ENCODE measurements at places on chromosomes 1 and 21.

GRCh38 chr1:10665930-10666850, 130.3 kb downstream of the CASZ1 start:
- no peak for DNase-seq

DNA sequence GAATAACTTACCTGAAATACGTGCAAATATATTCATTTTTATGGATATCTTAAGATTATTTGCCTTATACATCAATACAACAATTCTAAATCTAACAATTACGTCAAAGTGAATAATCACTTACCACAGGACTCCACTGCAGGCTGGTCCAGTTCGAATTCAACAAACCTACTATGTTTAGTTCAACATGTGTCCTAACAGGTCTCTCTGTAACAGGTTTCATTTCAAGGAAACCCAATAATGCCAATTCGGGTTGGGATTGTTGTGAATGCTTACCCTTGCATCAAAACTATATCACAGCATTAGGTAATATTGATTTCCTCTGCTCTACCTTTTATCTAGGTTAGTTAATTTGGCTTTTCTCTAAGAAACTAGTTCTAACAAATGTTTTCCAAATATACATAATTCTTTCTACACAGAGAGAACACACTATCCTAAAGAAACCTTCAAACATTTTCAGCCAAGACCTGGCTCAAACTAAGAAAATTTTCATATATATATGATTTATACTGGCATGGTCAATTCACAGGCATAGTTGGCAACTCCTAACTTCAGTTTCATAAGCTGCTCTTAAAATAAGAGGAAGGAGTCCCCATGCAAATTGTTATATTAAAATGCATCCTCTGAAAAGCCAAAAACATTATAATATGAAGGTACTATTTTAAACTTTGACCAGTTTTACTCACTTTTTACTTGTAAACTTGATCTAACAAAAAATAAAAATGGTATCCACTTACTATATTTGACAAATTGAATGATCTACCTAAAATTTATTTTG, 4.5 kb downstream of the IVNS1ABP start:
- DNase-seq = peak; percentile 11

DNA sequence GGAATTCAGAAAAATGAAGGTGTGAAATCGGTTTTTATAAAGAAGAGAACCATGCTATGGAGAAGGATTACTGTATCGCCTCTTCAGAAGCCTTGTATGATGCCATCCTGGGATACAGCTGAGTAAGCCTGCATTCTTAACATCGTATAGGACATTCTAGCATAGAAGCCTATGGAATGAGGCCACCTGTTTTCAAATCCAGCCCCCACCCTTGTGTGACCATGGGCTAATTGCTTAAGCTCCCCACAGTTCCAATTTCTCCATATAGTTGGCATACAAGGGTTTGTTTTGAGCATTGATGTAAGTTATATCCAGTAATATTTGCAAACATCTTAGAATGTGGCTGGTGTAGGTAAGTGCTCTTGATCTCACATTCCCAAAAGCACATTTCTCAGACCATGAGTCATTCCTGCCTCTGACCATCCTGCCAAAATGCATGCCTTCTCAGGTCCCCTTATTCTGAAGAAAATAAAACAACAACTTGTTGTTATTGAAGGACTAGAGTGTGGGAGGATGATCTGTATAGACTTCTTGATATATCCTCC, 1.5 kb downstream of the OR14A2 start:
- no peak for DNase-seq

DNA sequence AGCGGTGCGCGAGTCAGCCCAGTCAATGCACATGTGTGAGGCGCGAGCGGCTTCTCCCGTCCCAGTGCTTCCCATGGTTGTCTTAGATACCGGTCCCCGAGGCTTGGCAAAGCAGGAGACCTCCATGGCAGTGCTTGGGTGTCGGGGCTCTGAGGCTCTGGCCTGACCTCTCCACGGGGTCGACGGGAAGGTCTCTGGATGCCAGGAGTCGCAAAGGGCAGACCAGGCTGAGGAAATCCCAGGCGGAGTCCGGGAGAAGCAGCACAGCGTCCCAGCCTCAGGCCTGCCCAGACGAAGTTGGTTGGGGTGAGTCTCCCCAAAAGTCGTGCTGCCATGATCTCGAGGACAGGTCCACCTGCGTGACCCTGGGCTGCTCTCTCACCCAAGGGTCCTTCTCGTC, 3881.6 kb downstream of the SRGAP2C start:
- DNase-seq = no peak

- no peak for DNase-seq
These were observed 153.4 kb downstream of the PIGK start for GRCh38 chr1:77065693-77066342.

DNA sequence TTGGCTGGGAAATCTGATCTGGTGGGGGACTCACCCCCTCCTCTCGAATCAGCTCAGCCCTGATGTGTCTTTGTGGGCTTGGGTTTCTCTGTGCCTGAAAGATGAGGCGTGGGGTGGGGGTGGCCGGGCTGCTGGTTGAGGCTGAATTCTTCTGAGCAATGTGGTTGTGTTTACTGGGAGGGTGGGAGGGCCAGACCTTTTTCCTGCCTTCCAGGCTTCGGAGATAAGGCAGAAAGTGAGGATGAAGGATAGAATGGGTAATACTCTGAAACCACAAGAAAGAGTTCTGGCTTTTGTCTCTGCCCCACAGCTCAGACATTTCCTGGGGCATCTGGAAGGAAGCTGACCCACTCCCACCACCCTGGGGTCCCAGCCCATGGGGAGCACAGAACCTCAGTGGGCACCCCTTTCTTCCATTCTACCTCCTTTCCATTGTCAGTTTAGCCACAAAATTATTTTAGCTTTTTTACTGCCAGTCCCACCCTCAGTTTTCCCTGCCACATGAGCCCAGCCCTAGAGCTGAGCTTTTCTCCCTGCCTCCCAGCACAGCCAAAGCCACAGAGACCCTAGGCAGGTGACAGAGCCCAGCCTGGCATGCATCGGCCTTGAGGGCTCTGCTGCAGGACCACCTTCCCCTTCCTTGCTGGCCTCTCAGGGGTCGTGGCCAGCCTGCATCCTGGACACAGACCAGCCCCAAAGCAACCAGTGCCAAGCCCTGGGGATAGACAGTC, 11.2 kb downstream of the ALX3 start:
- no peak for DNase-seq

GRCh38 chr1:49013079-49013478, 236.4 kb upstream of the BEND5 start:
- no peak for DNase-seq

- no peak for DNase-seq
These were observed 133.0 kb downstream of the LRRC7 start for GRCh38 chr1:69700770-69701169.

DNA sequence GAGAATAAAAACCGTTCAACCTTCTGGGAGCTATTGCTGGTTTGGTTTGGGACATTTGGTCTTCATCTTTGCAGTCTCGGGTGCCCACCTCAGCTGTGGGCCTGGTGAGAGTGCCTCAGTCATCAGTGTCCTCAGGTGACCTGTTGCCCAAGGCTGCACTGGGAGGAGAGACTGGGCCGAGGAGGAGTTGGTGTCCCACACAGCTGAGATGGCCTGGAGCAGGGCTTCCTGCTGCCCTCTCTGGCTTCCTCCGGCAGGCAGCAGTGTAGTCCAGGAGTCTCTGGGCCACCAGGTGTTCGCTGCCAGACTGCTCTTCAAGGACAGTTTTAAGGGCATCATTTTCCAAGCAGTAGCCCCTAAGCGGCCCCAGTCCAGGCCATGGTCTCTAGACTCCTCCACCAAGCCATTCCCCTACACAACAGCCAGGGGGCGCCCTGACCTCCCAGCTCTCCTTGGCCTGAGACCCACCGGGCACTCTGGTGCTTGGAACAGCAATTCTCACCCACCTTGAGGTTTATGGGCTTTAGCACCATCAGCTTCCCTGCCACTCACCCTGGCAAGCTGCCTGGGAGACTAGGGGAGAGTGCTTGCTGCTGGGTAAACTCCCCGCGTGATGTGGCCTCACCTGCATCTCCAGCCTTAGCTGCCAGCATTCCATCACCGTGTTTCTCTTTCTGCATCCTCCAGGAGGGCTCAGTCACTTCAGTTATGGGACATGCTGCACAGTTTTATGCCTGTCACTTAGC, 9.1 kb upstream of the SYTL1 start:
- peak; percentile 77 for DNase-seq

GRCh38 chr21:24948186-24948585, 659.1 kb downstream of the MRPL39 start:
- no peak for DNase-seq

DNA sequence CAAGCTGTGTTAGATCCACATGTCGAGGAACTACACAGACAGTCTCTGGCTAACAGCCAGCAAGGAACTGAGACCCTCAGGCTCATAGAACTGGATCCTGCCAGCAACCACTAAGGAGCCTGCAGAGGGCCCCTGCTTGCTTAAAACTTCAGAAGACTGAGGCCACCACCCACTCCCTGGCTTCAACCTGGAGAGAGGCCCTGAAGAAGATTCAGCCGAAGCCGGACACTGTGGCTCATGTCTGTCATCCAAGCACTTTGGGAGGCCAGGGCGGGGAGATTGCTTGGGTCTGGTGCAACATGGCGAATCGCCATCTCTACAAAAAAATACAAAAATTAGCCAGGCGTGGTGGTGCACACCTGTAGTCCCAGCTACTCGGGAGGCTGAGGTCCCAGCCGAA, 92.6 kb upstream of the TMPRSS2 start:
- DNase-seq = no peak

- DNase-seq = no peak
These were observed 63.5 kb downstream of the SKI start for GRCh38 chr1:2291577-2291976.

- DNase-seq = peak; percentile 40
These were observed 554 bp downstream of the ZNF281 start for GRCh38 chr1:200409203-200409760.

DNA sequence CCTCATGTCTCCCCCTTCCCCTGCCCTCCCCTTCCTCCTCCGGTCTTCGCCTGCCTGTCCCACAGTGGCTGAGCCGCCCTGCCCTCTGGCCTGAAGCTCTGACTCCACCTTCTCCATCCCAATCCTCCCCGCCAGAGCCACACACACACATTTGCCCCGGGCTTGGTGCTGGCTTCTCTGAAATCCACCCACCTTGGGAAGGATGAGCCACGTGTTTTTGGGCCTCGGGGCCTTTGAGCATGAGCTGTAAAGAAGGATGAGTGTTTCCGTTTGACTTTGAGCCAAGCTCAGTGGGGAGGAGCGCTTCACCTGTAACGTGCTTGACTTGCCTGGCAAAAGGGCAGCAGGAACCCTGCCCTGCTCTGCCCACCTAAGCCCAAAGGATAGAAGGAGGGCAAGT, 295.1 kb downstream of the SIPA1L2 start:
- DNase-seq = no peak

- no peak for DNase-seq
These were observed 71.7 kb downstream of the ENAH start for GRCh38 chr1:225581186-225581585.

GRCh38 chr21:42677339-42678321, 24.2 kb downstream of the PDE9A start:
- no peak for DNase-seq

GRCh38 chr1:98368995-98369394, 292.5 kb upstream of the SNX7 start:
- no peak for DNase-seq

DNA sequence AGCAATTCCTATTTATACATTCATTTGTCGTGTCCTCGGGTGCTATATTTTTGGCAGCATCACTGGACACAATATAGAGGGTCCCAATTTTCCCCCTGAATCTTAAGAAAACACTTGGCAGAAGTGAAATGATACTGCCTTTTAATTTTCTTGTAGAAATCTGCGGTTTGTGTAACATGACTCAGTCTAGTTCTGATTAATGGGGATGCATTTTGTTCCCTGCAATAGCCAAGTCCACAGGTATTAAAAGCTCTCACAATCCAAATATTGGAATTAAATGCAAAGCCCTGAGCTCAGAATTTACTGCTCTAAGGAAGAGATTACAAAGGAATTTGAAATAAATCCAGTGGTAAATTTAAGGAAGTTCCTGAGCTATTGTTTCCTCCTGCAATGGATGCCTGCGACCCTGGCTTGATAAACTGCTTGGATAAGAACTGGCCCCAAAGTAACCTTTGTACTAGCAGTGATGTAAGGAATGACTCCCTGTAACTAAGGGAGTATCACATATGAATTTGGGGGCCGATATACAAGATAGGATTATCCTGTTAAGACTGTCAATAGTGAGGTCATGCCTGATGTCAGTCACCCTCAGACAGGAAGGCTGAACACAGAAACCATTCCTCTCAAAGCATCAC, 349.7 kb upstream of the C1orf87 start:
- no peak for DNase-seq

DNA sequence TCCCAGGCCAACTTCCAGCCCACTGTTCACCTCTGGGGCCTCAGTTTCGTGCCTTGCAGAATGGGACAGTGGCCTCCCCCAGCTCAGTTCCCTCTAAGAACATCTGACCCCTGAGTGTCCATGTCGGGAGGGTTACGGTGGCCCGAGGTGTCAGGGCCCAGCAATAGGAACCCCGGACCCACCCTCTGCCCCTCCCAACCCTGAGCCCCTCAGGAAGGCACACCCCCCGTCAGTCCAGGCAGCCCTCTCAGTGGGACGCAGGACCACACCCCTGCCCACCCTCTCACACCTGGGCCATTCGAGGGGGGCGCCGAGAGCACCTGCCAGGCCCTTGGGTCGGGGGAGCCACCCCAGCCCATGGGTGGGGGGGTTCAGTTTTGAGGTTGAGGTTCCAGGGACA, 447 bp downstream of the TTC34 start:
- no peak for DNase-seq

DNA sequence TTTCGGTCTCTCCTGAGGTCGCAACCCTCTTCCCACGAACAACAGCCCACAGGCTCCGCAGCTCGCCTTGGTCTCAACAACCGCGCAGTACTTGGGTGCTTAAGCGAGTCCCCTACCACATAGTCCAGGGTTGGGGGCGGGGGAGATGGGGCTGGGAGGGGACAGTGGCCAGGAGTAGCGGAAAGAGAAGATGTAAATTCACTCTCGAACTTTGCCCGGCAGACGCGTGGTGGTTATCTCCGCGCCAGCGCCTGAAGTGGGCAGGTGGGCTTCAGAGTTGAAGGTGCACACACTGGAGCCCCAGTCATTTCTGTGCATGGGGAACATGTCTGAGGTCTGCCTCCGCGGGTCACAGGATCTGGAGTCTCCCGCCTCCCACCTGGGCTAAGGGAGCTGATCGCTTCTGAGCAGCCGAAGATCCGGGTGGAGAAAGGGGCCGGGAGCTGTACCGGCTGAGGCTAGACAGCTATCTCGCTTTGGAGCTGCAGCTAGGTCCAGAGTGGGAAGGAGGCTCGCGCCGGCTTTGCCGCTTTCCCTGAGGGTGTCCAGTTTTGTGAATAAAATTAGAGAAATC, 4.3 kb upstream of the FOXD2 start:
- no peak for DNase-seq

DNA sequence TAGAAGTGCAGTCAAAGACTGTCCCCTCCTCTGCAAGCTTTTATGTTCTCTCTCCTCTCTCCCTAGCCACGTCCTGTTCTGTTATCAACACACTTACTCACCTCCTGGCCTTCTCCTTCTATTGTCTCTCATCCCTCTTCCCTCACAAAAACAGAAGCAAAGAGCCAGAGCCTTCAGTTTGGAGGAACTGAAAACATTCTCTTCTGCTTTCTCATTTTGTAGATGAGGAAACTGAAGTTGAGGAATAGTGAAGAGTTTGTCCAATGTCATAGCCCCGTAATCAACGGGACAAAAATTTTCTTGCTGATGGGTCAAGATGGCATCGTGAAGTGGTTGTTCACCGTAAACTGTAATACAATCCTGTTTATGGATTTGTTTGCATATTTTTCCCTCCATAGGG, 1.9 kb downstream of the NLRP3 start:
- no peak for DNase-seq
